ENCODE measurements at places on chromosomes 12 and 14.

GRCh38 chr14:78933948-78934524 lies 763.9 kb downstream of the NRXN3 start:
- no peak for DNase-seq

- DNase-seq = no peak
Measured at GRCh38 chr12:57166971-57167371, 19.6 kb upstream of the LRP1-AS start.

- no peak for DNase-seq
Measured at GRCh38 chr12:65891219-65891618, 66.9 kb downstream of the HMGA2 start.

- DNase-seq = no peak
Measured at GRCh38 chr12:9039397-9039977, 50.1 kb downstream of the KLRG1 start.

- no peak for DNase-seq
Measured at GRCh38 chr12:43282106-43282505, 269.9 kb downstream of the ADAMTS20 start.

GRCh38 chr12:68977909-68978610 lies 45.1 kb upstream of the CPM start:
- DNase-seq = no peak

DNA sequence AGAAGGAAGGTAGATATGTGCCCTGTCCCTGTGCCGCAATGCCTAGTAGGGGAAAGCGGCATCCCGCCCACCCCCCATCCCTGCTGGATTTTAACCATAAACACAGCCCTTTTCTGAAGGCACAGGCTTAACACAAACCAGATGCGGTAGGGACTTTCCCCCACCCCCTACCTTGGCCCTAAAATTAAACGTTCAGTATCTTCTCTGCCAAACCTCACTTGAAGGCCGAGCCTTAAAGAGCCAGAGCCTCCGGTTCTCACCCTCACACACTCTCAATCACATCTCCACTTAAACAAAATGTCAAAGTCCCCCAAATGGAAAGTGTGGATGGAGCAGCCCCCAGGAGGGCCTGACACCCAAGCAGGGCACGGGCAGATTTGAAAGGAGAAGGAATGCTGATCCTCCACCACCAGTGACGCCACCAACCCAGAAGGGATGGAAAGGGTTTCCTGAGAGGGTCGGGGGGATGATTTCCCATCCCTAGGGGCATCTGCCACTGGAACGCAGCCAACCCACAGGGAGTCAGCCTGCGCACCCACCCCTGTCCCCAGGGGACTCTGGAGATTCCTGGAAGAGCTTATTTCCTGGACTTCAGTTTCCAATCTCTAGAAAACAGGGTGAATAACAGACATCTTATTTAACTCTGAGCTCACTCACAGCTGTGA lies 26.4 kb downstream of the ACTN1 start:
- DNase-seq = no peak

DNA sequence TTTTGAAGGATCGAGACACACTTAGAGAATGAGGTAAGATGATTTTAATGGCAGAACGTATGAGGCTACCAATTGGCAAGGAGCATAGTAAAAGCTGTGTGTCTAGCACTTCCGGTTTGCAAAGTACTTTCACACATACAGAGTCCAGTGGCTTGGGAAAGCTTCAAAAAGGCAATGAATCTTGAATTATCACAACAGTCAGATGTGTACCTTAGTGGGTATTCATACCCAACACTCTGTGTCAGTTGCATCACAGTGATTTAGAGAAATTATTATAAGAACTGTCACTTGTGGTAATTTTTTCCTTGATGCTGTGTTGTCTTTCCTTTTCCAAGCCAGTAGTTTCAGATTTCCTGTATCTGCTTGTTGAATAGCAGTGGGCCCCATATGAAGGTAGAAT lies 424.1 kb downstream of the PCNX1 start:
- DNase-seq = no peak

DNA sequence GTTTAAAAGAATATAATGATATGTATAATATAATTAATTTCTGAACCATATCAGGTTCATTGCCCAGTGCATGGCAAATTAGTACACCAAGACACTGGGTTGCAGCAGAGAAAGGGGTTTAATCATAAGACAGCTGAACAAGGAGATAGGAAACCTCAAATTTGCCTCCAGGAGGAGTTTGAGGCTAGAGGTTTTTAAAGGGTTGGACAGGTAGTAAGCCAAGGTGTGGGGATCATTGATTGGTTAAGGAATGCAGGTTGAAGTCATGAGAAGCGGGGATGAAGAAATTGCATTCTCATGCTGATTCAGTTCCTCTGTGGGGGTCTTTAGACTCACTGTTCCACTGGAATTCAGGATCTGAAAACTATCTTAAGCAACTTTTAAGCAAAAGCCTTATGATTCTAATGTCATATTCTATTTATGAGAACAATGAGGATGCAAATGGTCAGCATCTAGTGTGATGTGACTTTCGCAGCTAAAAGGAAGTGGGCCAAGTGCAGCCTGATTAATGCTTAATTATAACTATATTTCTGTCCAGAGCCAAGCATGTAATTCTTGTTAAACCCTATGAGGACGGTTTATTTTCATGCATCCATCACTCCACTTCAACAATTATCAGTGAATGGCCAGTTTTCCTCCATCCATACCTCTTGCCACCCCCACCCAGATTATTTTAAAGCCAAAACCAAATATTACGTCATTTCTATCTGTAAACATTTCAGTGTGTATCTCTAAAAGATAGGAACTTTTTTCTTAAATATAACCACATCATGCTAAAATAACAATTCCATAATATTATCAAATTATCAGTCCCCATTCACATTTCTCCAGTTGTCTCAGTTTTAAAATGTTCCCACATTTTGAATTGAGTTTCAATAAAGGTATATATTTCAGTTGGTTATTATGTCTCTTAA lies 14.9 kb downstream of the RNF212B start:
- no peak for DNase-seq

DNA sequence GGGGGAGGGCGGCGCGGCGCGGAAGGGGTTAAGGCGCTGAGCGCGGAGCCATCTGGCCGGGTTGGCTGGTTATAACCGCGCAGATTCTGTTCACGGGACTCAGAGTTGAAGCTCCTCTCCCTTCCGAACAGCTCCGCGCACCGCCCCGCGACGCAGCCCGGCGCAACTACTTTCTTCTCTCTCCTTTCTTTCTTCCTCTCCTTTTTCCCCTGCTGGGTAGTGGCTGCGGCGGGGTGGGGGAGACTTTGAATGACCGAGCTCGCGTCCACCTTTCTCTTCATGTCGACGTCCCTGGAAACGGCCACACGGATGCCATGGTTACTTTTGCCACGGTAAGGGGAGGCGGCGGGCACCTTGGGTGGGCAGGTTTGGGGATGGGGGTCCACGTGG lies at the start of gene NTF3:
Gene NTF3 (plus strand): TSS at position 98 of the 390 bp plus-strand sequence. CDS start 217 bp downstream, at position 315.
- DNase-seq = no peak

- DNase-seq = no peak
Measured at GRCh38 chr14:105641075-105641937, 114.9 kb downstream of the TMEM121 start.

DNA sequence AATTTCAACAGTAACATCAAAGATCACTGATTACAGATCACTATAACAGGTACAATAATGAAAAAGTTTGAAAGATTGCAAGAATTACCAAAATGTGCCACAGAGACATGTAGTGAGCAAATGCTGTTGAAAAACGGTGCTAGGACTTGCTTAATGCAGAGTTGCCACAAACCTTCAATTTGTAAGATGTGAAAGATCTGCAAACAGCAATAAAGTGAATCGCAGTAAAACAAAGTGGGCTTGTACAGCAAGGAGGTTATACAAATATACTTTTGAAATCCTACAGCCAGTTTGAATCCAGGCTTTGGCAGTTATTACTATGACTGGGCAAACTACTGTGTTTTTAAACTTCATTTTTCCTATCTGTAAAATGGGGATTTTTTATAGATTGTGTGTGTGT lies 1.0 kb upstream of the PLEKHA5 start:
- no peak for DNase-seq

- no peak for DNase-seq
Measured at GRCh38 chr12:88496891-88497371, 83.3 kb downstream of the KITLG start.

- DNase-seq = no peak
Measured at GRCh38 chr14:93114713-93115068, 1.0 kb downstream of the ITPK1 start.

- no peak for DNase-seq
Measured at GRCh38 chr12:127336416-127336815, 930.6 kb upstream of the TMEM132C start.

DNA sequence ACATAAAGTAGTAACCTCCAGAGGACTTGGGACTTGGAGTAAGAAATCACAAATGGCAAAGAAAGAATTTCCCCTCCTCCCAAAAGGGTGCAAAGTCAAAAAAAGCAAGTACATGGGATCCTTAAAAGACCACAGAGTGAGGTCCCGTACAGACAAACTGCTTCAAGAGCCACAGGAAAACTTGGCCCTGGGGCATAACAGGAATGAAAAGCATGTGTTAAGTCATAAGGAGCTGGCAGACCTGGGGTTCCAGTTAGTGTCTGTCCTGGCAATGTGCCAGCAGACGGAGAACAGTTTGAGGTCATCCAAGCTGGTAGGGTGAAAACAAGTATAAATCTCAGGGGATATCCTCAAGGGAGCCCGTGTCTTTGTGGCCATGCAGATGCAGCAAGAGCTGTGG lies 73.2 kb downstream of the HSD17B6 start:
- no peak for DNase-seq

DNA sequence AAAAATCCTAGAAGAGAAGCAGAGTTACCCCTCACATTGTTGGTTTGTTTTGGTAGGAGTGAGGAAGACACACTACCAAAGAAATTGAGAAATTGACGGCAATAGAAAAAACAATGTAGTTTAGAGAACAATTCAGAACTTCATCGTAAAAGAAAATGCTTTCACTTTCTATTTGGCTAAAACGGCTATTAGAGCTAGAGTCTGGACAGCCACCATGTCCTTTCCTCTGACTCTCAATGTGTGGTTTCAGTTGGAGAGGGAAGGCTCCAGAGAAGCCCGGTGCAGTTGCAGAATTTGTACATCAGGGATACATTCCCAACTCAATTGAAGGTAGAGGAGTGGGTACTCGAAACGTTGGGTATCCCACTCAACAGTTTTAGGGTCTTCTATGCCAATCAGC lies 535.3 kb downstream of the GALC start:
- no peak for DNase-seq

DNA sequence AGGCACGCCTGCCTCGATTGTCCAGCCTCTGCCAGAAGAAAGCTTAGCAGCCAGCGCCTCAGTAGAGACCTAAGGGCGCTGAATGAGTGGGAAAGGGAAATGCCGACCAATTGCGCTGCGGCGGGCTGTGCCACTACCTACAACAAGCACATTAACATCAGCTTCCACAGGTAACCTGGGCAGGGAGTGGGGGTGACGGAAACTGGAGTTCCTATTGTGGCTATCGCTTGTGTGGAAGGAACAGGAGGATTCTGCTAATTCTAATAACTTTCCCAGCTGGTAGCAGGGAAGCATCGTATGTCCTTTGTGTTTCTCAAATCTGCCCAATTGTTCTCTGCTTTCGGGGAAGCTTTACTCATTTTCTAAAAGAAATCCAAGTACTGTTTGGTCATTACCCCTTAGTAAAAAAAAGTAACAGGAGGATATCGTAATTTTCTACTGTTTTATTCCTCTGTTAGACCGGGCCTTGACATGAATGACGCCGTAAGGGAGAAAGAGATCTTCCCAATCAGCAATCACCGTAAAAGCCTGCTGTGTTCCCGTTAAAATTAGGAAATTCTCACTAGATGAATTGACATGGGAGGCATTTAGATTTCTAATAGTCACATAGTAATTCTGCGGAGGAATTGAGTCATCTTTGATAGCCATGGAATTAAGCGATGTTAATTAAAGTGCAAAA lies 449 bp downstream of the THAP2 start:
- DNase-seq = no peak

- DNase-seq = no peak
Measured at GRCh38 chr14:97975962-97976361, 1178.8 kb downstream of the VRK1 start.

- no peak for DNase-seq
Measured at GRCh38 chr14:34980337-34980900, 2.4 kb upstream of the SRP54 start.

DNA sequence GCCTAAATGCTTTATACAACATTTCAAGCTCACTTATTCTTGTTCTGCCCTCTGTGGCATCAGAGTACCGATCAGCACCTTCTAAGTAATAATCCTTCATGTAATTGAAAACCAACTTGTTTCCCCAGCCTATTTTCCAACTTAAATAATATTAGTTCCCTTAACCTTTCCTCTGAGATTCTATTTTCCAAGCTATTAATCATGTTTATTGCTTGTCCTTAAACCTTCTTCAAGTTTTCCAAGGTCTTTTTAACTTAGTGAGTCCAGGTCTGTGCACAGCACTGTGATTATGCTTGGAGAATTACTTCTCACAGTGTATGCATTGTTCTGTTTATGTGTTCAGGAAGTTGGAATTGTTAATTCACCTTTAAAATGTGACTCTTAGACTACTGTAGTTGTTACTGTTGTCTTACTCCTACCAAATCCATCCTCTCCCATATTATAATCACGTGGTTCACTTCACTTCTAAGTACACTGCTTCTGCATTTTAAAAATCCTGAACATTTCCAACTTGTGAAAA lies 1039.3 kb upstream of the FOXG1 start:
- peak; percentile 16 for DNase-seq

DNA sequence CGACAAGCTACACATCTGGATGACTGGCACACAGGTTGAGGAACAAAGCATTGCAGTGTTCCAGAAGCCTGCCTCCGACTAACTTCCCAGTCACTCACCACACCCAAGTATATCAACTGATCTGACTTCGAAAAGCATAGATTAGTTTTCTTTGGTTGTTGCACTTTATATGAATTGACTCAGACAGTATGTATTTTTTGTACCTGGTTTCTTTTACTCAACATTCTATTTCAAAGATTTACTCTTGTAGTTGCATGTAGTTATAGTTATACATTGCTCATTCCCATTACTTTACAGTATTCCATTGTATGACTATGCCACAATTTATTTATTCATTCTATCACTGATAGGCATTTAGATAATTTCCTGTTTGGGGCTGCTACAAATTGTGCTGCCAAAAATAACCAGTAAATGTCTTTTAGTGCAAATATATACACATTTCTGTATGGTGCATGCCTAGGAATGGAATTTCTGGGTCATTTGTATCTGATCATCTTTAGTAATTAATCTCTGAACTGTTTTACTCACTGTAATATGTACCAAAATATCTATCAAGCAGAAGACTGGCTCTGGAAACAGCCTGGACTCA lies 17.8 kb downstream of the PLCZ1 start:
- DNase-seq = no peak

DNA sequence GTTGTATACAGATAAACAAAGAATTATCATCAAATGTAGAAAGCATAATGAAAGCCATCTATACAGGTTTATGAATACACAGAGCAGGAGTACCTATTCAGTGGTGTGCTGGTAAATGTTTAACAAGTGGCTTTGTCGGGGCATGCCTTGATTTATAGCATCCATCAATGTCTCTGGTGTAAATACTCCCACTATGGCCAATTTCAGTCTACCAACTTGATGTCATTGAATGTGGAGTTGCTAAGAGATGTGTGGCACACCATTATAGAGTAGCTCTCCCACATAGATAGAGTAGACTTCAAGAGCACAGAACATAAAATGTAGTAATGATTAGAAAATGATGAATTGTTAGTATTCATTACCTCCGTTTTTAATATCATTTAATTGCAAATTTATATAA lies 9.3 kb downstream of the GRIP1 start:
- no peak for DNase-seq

GRCh38 chr12:29782871-29783772 lies 620 bp downstream of the TMTC1 start:
- peak; percentile 18 for DNase-seq

GRCh38 chr12:113088971-113089756 lies 32.6 kb downstream of the DTX1 start:
- DNase-seq = no peak

GRCh38 chr14:65413739-65414045 lies 1.2 kb downstream of the FUT8 start:
- DNase-seq = no peak

All from SHP77 treated with DMSO at 0.1 percent for 48 hours (cell line).